ENCODE measurements at places on chromosomes 6 and 20.

GRCh38 chr6:5174244-5174643, 86.5 kb downstream of the LYRM4 start:
- DNase-seq: peak; percentile 61

DNA sequence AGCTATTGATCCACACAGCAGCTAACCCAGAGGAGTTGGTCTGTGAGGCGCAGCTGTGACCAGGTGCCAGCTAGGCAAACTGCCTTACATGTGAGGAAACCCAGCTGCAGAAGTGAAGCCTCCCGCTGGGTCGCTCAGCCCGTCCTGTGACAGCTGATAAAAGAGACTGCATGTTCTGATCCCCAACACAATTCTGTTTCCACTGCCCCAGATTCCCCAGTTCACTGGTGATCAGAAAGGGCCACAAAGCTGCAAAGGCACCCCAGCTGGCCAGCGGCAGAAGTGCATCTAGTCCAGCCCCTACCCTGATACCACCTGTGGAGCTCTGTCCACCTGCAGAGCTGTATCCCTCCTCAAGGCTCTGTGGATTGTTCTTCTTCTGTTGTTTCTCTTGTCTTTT, 64.5 kb downstream of the CTNNBL1 start:
- DNase-seq: no peak

DNA sequence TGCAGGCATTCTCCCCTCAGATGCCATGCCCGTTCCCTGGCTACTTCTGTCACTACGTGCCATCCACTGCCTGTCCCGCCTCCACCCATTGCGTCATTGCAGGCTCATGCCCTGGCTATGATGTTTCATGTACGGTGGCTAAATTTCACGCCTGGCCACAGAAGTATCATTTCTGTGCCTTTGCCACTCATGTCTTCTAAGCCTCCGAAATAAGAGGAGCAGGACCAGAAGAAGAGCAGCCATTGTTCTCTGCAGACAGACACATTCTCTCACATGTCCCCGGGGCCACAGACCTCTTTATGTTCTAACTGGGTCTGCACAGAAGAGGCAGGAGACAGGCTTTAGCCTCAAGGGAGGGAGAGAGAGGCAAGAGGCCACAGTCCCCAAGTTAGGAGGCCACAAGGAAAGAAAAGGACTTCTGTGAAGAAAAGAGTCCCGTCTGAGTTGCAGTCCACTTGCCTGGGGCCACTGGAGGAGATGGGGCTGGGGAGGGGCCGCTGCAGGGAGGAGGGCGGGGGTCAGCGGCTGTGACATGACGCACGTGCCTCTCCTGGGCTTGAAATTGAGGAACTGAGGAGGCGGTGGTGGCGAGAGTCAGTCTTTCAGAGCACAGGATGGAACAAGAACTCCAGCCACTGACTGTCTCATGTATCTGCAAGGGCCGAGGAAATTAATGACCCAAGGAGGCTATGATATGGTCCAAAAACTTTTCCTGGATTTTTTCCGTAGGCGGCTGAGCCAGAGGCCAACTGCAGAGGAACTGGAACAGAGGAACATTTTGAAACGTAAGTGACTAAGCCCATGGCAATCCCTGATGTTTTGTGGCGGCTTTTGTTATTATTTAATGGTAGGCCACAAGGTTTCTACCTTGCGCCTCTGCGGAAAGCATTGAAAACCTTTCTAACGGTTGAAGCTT, 55.9 kb downstream of the TBC1D7 start:
- DNase-seq: no peak

GRCh38 chr6:167670938-167671338, 155.8 kb upstream of the AFDN start:
- DNase-seq: no peak

- peak; percentile 76 for DNase-seq
These were observed at the start of gene TNF for GRCh38 chr6:31575335-31575901. Gene TNF, plus strand, starts transcription at chr6:31575565. Its CDS starts 177 bp downstream, at chr6:31575742.
